Activated naive CD4-positive, alpha-beta T cell treated with anti-CD3 and anti-CD28 coated beads, Interleukin-2, amount 50 U/mL, for 72 hours (primary cell): ENCODE measurements at places on chromosomes 12 and 14. TPM values are rescaled to one million over a fixed set of nuclear protein-coding genes. Genes with fewer than 3 reads are reported as not detected.

Gene NGB
- total RNA-seq: not detected

Gene KIF21A
- total RNA-seq: 16.1 TPM

Gene CLEC7A
- total RNA-seq: 0.09 TPM

Gene CIROP
- total RNA-seq: not detected
